H1 (cell line): ENCODE measurements at places on chromosomes 4 and X. TPM values are rescaled to one million over a fixed set of nuclear protein-coding genes. Genes with fewer than 3 reads are reported as not detected.

The UBL4A gene
- total RNA-seq: 31.7 and 34.2 TPM in 2 replicates

The SOX3 gene
- total RNA-seq: 38.9 and 41.0 TPM in 2 replicates

The GABRQ gene
- total RNA-seq: 8.6 and 9.6 TPM in 2 replicates

The DSPP gene
- not detected in 2 replicates for total RNA-seq

The MRPS18C gene
- total RNA-seq: 50.3 and 58.1 TPM in 2 replicates

GRCh38 chr4:87317527-87317926 lies 5.2 kb downstream of the HSD17B13 start:
- no peak for DNase-seq

DNA sequence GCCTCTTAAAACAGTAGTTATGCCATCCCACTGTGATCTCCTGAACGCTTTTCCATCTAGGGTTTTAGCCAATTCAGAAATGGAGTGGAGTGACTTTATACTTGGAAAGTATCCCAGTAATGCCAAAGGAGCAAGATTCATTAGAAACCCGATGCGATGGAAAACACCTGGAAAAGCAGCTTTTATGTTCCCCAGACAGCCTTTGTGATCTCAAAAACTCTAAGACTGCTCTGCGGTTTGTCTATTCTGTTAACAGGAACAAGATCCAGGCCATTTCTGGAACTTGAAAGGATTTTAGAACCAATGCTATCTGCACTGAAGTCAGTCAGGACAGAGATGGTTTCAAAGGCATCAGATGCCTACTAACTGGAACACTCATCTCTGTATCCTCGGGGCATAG lies 145.1 kb downstream of the APBB2 start:
- no peak for DNase-seq

DNA sequence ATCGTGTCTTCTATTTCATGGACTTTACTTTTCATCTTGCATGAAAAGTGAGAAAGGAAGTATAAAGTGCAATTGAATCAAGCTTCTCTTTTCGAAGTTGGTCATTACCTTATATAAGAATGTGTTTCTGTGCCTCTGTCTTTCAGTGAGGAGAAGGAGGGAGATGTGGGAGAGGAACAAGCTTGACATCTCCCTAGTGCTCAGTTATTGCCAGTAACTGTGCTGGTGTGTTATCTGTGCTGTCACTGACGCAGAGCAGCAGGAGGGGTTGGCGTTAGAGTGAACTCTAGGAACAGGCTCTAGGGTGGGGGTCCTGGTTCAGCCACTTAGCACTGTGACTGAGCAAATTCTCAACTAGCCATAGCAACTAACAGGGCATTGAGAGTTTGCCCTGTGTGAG lies 34.0 kb upstream of the TBC1D9 start:
- no peak for DNase-seq

- no peak for DNase-seq
Observed at GRCh38 chr4:124642846-124643245, 69.7 kb downstream of the ANKRD50 start.

DNA sequence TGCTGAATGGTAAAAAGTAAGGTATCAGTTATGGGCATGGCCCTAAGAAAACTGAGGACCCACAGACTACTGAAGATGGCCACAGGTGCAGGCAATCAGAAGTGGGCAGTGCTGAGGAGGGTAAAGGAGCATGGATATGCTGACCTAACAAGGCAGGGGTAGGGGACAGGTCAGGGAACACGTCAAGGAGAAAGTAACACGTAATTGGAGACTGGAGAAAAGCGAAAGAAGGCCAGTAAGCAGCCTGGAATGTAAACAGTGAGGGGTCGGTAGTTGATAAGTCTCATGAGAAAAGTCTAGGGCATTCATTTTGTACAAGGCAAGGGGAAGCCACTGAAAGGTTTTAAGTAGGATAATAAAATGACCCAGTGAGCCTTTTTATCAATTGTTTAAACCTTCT lies 153.3 kb downstream of the PRDM5 start:
- no peak for DNase-seq

GRCh38 chrX:18294893-18295292 lies 59.6 kb downstream of the SCML2 start:
- DNase-seq: no peak

DNA sequence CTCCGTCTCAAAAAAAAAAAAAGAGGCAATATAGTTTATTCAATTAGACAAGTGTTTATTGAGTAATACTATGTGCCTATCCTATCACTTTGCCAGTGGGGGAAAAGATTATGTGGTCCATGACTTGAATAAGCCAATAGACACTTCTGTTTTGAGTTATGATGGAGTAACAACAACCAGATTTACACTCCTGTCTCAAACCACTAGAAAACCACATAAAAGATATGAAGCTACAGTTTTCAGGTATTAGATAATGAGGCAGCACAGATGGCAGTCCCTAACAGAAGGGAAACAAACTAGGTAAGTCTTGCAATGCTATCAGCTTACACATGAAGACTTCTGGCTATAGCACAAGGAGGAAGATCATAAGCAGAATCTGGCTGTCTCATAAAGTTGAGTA lies 22.5 kb downstream of the NFXL1 start:
- no peak for DNase-seq

DNA sequence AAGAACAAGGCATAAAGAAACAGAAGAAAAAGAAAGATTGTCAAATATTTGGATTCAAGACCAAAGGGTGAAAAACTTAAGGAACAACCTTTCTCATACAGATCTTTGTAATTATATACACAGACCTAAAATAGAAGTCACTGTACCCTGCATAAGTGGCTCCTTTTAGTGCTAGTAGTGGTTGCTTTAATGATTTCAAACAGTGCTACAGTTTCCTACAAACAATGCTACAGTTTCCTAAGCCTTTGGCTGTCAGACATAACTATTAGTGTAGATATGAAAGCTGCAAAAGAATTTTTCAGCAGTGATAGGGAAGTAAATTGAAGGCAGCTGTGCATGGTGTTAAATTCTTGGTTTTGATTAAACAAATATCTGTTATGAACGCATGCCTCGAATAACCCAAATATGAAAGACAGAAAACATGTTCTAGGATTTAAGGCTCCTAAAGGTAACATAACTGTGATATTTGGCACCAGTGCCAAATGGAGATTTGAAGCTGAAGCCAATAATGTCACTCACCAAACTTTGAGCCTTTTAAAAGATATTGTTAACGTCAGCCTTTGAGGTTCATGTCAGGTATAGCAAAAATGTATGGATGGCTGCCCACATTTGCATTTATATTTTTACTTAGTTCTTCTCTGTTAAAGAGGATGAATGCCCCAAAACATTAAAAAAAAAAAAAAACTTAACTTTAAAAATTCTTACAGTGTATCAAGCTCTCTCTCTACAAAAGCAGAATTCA lies 36.6 kb downstream of the SMARCAD1 start:
- no peak for DNase-seq

DNA sequence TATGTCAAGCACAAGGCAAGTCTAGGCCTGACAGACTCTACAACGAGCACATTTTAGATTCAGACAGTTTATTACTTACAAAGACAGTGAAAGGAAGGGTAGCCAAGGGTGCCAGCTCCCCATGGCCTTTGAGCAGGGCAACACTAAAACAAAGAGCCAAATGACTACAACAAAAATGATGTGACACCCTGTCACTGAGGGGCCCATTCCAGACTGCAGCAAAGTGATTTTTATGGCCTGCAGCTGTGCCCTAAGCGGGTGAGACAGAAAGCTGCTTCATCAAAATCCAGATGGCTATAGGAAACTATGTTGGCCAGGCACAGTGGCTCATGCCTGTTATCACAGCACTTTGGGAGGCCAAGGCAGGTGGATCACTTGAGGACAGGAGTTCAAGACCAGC lies 13.4 kb upstream of the RP2 start:
- DNase-seq: no peak

GRCh38 chr4:113677325-113677724 lies 84.2 kb downstream of the CAMK2D start:
- DNase-seq: no peak
